ENCODE measurements at places on chromosomes 12 and 14.

DNA sequence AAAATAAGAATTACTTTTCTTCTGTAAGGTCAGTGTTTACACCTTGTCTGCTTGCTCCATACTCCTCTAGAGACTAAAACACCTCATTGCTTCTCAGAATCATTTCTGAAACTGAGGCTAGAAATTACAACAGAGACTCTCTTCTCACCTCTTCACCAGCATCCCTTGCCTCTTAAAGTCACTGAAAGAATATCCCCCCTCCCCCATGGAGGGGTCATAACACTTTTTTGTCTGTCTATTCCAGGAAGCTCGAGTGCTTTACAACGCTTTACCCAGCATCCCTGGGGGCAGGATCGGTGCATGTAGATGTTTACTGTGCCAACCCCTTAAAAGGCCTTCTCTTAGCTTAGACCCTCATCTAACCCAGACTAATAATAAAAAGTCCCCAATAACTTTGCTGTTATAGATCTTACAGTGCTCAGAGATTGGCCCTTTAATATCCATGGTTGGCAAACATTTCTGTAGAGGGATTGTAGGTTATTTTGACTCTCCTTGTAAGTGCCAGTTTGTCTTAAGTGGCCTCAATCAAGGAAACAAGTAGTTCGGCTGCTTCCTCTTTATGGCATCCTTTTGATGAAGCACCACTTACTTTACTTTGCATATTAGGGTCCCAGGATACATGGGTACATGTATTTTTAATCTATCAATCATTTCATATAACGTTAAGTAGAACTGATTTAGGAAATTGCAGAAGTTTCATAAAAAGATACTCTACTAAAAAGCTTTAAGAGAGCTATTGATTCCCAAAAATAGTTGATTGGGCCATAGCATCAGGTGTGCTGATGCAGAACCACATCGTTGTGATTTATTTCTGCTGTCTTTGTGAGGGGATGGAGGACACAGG, 29.3 kb downstream of the PRKCH start:
- DNase-seq, result no peak

- DNase-seq, result no peak
Measured at GRCh38 chr14:88417594-88417993, 32.1 kb downstream of the SPATA7 start.

DNA sequence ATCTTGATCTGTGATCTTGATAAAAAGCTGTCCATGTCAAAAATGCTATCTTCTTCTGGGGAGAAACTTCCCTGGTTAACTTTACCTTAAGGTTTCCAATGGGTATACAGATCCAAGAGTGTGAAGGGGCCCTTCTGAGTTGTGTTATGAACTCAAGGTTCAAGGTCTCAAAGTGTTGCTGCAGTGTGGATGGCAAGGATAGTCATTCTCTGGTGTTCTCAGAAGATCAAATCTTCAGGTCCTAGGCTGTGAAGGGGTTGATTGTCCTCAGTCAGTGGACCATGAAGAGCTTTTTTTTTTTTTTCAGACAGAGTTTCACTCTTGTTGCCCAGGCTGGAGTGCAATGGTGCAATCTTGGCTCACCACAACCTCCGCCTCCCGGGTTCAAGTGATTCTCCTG, 114.4 kb downstream of the SPTSSA start:
- no peak for DNase-seq

DNA sequence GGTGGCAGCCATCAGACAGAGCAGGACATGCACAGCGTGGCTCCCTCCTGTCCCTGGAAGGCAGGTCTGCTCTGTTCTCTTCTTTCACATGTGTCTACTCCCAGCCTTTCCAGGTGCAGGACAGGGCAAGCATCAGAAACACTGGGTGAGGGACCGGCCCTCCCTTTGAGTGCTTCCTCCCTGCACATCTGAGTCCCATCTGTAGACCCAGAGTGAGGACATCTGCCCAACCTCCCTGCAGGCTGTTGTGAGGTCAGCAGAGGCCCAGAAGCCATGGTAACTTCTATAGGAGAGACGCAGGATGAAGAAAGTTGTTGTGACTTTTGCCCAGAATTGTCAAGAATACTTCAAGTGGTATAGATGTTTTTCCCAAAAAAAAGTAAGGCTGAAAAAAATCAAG, 282.7 kb downstream of the CACNA1C start:
- DNase-seq, result peak; percentile 22

DNA sequence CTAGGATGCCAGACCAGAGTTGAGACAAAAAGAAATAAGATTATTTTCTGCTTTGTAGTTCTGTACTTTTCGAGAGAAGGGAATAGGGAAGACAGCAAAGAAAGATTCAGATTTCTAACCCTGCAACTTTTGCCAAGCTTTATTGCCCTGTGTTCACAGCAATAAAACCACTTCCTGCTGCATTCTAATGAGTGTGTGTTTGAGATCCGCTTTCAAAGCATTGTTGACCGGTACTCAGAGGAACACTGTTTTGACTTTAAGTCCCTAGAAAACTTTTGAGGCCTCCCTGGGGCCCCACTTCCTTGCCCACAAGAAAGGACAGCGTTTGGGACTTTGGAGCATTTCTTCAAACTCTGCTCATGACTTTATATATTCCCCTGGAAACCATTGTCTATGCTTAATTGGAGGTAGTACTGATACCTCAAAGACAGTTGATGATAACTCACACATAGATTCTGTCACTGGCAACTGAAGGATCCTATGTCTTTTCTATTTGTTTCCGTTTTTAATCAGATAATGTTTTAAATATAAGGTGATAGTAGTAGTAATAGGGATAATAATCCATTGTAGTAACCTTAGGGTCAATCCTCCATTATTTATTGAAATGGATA, 1.3 kb downstream of the RNASE6 start:
- DNase-seq, result peak; percentile 56

- no peak for DNase-seq
Measured at GRCh38 chr14:68986926-68987652, 8.0 kb upstream of the ACTN1 start.

GRCh38 chr12:1917172-1918070, 1.0 kb downstream of the CACNA2D4 start:
- no peak for DNase-seq

DNA sequence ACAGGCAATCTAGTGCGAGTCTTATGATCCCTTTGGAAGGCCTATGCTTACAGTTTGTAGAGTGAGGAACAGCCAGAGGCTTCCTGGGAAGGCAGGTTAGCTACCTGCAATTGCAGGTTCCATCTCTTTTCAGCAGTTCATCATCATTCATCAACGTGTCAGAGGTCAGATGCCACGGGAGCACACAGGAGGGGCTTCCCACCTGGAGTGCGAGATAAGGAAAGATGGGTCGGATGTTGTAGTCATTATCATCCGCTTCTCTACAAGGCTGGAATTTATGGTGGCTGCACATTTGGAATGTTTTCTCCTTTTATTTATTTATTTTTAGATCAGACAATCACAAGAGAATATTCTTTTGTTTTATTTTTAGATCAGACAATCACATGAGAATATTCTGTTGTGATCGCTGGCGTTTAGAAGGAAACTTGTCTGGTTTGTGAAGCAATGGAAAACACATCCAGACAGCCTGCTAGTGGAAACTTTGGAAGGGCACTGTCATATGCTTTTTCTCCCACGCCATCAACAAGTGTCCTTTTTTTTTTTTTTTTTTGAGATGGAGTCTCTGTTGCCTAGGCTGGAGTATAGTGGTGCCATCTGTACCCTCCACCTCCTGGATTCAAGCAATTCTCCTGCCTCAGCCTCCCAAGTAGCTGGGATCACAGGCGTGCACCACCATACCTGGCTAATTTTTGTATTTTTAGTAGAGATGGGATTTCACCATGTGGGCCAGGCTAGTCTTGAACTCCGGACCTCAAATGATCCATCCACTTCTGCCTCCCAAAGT, 1.9 kb upstream of the BICD1 start:
- DNase-seq, result peak; percentile 12

GRCh38 chr12:24996102-24996797, 47.3 kb upstream of the BCAT1 start:
- no peak for DNase-seq

DNA sequence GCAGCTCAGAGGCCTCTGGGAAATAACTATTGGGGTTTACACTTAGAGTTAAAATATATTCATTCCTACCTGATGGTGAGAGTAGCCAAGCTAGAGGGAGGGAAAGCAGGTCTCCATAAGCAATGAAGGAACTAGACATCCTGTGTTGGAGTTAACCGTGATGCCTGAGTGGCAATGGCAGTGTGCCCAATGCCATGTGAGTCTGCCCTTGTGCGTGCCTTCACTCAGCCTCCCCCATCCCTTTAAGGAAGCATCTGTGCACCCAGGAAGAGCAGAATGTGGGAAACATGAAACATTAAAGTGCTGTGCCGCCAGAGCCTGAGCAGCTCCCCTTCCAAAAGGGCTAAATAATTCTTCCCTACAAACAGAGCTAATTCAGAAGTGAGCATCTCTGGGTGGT, 76.3 kb downstream of the COX16 start:
- no peak for DNase-seq

GRCh38 chr14:71591929-71592328, 340.3 kb upstream of the RGS6 start:
- DNase-seq, result peak; percentile 44

DNA sequence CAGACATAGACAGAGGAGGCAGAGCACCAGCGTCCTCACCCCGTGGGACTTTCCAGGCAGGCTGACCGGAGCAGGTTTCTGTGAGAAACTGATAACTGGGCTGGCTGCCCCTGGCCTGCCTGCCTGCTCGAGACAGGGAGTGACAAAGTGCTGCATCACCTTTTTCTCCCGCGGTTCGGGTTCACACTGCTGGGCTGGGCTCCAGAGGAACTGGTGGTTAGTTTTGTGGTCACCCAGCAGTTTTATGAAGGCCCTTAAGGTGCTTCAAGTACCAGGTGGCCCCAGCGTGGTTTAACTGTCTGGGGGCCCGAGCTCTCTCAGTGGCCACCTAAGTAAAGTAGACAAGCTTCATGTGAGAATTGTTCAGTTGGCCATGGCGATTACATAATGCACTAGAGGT, 1073.6 kb downstream of the BCL11B start:
- DNase-seq, result no peak

DNA sequence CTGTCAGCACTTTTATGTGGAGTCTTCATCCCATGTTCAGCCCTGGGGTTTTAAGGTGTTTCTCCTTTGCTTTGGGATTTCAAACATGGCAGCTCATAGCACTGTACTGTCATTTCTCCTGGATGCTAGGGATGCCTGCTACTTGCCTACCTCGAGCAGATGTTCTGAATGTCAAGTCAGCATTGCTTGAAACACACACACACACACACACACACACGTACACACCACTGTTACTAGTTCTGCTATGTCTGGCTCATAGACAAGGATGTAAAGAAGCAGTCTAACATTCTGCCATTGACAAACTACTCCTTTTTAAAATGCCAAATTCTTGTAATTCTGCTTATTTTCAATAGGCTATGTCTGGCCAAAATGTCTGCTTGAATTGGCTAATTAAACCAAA, 72.7 kb downstream of the SAMD4A start:
- DNase-seq, result no peak

- peak; percentile 83 for DNase-seq
Measured at GRCh38 chr12:71938728-71939385, at the start of gene TPH2. TPH2 (plus strand) TSS chr12:71938845; CDS start chr12:71938987, 142 bp downstream.

DNA sequence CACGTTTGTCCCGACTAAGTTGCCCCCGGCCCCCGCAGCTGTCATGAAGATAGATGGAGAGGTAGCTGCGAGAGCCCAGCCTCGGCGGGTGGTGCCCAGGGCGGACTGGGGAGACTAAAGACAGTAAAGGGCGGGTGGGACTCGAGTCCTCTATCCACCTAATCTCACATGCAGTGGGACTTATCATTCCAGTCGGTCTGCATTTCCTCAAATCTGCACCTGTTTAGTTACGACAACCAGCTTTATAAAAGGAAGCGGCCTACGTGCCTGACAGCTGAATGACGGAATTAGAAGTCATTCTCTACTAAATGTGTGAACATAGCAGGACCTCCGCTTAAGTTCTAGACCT, 109.8 kb upstream of the EGLN3 start:
- DNase-seq, result no peak

GRCh38 chr12:18267427-18268099, 6.2 kb downstream of the PIK3C2G start:
- no peak for DNase-seq

Measured in endothelial cell of umbilical vein (primary cell).